ENCODE measurements at places on chromosomes 1 and 21.

GRCh38 chr1:229613938-229614337 is 12.0 kb downstream of the TAF5L start:
- no peak for DNase-seq

DNA sequence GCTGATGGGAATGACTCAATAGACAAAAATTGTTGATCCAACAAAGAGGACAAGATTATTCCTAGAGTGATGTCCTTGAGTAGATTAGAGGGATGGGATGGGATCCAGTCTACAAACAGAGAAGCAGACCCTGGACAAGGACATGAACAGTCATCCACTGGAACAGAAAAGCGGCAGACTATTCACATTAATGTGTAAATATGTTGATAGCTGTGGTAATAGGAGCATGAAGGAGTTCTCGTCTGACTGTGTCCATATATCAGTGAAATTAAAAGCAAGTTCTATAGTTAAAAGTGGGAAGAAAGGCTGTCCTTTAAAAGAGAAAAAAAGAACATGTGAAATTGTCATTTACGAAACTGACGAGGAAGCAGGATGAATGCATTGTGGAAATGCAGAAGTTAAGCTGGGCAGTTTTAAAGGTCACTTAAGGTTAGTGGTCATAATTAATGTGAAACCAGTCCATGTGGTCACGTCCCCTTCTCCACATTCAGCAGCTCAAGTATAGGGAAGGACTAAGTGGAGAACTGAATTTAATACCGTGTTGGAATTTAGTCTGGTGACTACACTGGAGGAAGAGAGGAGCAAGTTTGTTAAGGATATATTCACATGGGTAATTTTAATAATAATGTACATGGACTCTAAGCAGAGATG is 62.1 kb downstream of the PIK3R3 start:
- DNase-seq = no peak

DNA sequence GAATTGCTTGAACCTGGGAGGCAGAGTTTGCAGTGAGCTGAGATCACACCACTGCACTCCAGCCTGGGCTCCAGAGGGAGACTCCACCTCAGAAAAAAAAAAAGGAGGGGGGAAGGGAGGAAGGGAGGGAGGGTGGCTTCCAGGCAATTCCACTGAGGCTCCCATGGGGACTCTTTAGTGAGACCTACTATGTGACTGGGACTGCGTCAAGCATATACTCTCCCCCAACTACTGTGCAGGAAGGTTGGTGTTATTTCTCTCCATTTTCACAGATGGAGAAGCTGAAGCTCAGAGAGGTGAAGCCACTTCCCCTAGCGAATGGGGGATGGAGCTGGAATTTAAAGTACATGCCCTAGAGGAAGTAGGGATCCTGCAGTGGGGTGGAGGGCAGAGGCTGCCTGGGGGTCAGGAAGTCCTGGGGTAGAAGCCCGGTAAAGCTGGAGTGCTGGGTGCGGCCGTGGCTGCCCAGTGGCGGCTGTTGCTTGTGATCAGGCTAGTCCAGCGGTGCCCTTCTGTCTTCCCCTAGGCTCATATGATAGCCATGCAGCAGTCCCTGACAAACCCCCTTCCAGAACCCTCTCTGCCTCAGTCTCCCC is 40.3 kb downstream of the RAP1GAP start:
- DNase-seq = no peak

GRCh38 chr1:963301-963651 is 2.9 kb downstream of the KLHL17 start:
- DNase-seq = no peak

- DNase-seq = no peak
Measured at GRCh38 chr1:7555391-7556185, 215.5 kb upstream of the VAMP3 start.

GRCh38 chr1:13772271-13772670 is 72.3 kb downstream of the PRDM2 start:
- DNase-seq = no peak

DNA sequence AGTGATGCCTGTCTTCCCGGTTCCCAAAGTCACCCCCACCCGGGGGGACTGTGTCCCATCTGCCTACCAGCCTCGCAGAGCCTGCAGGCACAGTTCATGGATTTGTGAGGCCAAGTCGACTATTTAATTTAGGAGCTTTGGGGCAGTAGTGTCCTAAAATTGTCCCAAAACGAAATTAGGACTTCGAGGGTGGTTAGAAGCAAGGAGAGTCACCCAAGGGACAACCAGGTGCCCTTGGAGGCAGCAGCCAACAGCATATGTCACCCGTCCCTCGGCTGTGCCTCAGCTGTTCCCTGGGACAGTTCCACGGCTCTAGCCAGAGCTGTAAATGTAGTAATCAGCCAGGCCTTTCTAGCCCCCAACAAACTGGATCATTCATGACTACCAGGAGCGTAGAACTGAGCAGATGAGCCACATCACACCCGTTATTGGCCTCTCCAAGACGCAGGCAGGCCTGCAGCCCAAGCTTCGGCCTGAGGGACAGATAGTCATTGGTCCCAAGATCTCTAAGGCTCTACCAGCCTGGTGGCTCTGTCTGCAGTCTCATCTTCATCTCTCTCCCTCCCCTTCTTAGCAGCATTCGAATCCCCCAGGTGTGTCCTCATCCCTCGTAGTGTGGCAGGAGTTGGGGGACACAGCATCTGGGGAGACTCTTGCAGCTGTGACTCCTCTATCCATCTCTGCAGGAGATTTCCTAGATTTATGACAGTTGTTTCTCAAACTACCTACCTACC is 2.9 kb downstream of the PAX7 start:
- DNase-seq = no peak

- no peak for DNase-seq
Measured at GRCh38 chr1:200976634-200977033, 46.9 kb downstream of the KIF21B start.

- no peak for DNase-seq
Measured at GRCh38 chr1:231416901-231417300, 5.2 kb downstream of the EGLN1 start.

DNA sequence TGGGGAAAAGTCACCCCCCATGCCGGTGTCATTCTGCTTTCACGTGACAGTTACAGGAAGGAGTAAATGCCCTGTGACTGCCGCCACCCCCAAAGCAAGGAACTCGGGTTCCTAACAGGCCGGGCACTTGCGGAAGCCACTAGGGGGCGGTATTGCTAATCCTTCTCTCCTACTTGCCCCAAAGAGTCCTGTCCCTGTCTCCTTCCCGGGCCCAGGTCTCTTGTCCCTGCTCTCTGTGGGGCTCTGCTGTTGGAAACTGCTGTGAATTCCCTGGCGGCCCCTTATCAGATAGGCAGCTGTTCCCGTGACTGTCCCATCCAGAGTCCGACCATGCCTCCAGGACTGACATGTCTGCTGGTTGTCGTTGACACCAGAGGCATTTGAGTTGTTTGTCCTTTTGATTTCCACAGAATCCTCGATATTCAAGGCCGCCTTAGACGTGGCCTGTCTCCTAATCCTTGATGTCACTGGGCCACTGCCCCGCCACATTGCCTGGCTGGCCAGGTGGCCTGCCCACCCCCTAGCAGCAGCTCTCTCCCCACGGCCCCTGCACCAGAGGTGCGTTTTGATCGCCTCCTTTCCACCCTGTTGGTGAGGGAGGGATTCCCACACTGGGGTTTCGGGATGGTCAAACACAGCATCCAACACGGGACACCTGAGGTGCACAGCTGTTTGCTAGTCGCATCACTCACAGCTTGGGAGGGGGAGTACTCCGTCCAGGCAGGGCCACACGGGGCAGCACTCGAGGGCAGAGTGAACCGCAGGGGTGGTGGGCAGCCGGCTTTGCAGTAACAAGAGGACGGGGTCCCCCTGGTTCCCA is 37.3 kb downstream of the CHAF1B start:
- DNase-seq = no peak

DNA sequence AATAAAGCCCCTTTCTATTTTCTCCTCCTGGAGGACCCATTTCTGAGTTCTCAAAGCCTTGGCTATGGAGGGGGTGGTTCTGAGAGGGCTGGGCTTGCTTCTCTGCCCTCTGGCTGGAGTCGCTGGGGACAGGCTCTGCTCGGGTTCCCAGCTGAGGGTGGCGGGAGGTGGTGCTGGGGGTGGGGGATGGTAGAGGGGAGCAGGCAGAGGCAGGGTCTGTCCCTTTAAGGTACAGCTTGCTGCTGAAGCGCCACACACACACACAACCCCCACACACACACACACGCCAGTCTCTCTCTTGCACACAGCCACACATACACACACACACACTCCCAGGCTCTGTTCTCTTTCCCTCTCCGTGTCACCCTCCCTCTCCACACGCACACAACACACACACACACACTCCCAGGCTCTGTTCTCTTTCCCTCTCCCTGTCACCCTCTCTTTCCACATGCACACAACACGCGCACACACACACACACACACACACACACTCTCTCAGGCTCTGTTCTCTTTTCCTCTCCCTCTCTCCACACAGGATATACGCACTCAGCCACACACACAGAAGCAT is 69.8 kb upstream of the SSBP3 start:
- no peak for DNase-seq

GRCh38 chr1:8822373-8823294 is 5.2 kb upstream of the RERE start:
- no peak for DNase-seq

GRCh38 chr1:193677874-193678273 is 491.5 kb upstream of the B3GALT2 start:
- DNase-seq = no peak

- DNase-seq = no peak
Measured at GRCh38 chr1:112317611-112318062, 78.4 kb upstream of the CTTNBP2NL start.

GRCh38 chr1:155313261-155313660 is 4.6 kb downstream of the FDPS start:
- no peak for DNase-seq

DNA sequence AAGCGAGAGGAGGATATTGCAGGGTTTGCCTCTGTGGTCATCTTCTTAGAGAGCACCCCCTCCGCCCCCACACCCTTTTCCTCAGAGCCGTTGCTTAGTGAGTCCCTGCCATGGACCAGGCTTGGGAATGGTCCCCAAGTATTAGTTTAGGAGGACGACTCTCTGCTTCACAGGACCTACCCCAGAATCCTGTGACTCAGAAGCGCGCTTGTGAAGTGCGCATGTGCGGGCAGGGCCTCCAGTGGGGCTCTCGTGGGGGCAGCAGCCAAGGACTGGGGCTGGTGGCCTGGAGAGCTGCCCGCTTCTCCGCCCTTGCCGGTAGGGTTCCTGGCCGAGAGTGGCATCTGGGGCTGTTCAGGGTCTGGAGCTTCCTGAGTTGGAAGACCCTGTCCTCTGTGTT is 37.3 kb upstream of the HMGN1 start:
- no peak for DNase-seq

DNA sequence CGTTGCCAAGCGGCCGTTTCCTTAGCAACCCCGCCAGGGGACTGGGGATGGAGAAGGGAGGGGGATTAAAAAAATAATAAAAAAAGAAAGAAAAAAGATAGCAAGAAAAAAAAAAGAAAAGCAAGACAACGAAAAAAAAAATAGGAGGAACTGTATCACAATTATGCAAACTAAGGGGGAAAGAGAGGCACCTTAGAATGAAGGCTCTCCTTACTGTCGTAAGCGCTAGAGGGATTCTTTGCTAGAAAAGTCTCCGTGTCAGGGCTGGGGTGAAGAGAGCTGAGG is 625 bp upstream of the NEGR1 start:
- no peak for DNase-seq

DNA sequence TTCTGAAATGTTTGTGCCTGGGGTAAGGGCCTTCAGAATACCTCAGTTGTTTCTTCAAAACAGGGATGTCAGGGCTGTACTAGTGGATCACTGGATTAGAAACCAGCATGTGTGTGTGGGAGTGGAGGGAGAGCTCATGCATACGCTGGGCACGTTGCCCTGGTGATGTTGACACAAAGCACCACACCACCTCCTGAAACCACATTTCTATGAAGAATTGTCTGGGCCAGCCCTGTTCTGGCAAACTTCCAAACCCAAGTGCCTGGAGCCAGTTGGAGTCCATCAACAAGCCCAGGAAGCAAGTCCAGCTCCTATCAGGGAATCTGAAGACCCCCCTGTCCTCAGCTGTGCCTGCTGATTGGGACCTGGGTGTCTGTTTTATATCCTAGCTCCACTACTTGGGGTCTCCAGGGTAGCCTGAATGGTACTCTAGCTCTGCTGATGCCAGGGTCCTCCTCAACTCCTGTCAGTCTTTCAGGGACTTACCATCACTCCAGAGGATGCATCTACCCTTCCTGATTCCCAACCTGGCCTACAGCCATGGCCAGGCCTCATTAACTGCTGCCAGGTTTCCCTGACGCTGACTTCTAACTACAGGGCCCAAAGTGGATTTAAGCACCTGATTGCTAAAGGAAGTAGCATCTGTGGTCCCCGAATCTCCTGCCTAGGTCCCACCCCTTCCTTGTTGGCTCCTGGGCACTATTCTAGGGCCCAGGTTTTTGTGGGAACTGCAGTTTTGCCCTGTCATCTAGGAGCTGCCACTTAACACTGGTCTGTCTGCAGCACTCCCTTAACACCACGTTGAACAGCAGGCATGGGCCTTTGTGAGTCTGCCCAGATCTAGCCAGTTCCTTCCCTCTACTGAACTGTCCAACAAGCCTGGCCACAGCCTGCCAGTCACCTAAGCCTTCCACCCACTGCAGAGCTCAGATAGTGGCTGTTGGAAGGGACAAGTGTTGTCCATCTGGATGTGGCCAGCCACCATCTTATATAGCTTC is 45.5 kb downstream of the LPAR3 start:
- DNase-seq = peak; percentile 89

- DNase-seq = no peak
Measured at GRCh38 chr21:36145259-36145658, 10.4 kb downstream of the CBR3 start.

GRCh38 chr21:41133874-41134522 is 34.0 kb upstream of the BACE2 start:
- no peak for DNase-seq

DNA sequence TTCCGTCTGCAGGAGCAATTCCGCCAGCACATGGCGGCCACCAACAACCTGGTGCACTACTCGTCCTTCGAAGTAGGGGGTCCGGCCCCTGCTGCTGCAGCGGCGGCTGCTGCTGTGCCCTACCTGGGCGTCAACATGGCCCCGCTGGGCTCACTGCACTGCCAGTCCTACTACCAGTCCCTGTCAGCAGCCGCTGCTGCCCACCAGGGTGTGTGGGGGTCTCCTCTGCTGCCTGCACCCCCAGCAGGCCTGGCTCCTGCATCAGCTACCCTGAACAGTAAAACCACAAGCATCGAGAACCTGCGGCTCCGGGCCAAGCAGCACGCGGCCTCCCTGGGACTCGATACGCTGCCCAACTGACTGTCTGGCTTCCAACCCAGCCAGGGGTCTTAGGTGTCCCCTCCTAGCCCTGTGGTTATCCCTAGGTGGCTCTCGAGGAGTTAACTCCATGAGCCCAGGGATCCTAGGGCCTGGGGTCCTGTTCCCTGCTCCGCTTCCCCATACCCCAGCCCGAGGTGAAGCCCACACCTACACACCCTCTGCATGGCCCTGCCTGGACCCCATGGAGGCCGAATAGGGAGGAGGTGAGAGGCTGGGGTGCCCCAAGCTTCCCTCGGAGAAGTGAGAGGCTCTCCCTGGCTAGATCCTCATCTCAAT is 22.6 kb downstream of the DMBX1 start:
- DNase-seq = no peak

DNA sequence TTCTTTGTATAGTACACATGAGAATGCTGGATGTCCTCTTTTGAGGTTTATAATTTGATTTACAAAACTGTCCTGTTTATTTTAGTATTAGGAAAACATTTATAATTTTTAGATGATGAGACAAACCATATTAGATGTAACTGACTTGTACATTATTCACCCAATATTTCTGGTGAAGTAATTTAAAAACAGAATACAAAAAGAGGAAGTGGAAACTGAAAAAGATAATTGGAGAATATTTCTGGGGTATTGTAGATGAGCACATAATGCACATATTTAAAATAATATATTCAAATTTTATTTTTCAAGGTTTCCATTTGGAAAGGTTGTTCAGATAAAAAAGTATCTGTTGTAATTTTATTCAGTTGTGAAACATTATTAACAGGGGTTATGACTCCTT is 40.7 kb downstream of the XPR1 start:
- DNase-seq = no peak

All from NCI-H774 (cell line).